ENCODE measurements at places on chromosomes 4 and X.

DNA sequence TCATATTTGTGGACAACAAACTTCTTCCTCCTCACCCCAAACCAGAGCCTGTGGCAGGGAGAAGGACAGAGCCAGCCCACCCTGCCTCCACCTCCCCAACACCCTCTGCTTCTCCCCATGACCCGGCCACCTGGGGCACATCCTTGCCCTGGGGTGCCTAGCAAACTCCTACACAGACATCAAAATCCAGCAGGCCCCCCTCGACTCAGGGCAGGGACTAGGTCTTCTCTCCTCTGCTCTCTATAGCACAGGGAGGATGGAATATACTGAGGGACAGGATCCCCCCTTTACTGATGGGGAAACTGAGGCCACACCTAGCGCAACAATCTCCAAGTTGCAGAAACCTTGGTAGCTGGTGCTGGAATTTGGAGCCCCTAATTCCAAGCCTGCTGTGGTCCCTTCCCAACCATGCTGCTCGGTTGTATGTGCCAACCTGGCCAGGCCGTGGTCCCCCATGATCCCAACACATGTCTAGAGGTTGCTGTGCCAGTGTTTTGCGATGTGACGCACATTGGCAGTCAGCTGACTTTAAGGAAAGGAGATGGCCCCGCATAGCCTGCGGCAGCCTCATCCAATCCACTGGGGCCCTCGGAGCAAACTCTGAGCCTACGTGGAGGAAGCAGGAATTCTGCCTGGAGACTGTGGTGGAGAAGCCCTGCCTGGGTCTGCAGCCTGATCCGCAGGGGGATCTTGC lies 53.9 kb upstream of the ADRA2C start:
- no peak for DNase-seq

DNA sequence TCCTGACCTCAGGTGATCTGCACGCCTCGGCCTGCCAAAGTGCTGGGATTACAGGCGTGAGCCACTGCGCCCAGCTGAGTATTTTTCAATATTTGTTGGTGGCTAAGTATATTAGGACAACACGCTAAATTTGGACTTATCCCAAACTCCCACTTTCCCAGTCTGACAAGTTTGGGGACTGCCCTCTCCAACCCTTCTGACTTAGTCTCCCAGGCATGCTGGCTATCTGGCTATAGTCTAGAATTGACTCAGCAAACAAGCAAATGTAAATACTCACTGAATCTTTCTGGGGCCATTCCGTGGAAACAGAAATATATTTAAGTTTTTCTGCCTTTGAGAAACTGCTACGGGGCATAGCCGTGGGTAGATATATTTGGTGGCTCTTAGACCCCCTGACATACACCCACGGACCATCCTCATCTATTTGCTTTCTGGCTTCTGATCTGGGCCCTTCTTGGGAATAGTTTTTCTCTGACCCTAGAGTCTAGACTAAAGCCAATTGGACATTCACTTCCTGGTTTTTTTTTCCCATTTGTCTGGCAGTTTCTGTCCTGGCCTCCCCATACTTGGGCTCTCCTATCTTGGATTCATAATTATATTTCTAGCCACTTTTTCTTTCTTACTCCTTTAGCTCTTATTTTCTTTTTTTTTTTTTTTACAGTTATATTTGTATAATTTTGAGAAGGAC lies 11.3 kb upstream of the DOCK11 start:
- DNase-seq = no peak

DNA sequence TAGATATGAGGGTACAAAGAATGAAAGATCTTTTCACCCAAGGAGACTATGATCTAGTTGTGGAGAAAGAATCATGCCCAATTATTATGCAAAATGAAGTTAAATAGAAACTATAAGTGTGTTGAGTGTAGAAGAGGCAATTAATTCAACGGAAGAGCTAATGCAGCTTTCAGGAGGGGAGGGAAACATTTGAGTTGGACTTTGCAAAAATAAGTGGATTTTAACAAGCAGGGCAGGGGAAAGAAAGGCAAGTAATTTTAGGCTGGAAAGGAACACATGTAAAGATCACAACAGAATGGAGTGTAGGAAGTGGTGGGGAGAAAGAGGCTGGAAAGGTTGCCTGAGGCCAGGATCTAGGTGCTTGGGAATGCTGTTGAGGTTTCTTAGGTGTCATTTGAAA lies 44.1 kb downstream of the KLHL15 start:
- no peak for DNase-seq

DNA sequence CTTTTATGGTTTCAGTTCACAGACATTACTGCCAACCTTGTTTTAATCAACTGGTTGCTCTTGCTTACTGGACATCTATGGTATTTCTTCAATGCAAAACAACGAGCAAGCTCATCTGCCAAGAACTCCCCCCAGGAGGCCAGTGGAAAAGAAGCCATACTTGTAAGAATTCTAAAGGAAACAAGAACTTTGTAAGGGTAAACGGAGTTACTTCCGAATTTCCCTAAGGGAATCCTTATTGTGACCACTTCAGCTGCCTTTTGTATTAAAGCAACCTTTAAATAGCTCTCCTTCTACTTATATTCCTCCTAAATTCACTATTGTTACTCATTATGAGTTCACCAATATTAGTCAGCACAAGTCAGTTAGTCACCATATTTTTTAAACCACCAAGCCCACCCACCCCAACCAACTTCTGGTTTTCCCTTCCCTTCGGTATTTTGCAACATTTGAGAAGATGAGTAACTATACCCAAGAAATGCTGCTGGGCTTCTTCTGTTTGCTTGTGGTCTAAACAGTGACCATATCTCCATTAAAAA lies 602.8 kb upstream of the DIPK2B start:
- no peak for DNase-seq

GRCh38 chr4:115687052-115687755 lies 573.8 kb upstream of the NDST4 start:
- no peak for DNase-seq

- no peak for DNase-seq
Measured at GRCh38 chr4:99762728-99763127, 53.9 kb upstream of the DAPP1 start.

DNA sequence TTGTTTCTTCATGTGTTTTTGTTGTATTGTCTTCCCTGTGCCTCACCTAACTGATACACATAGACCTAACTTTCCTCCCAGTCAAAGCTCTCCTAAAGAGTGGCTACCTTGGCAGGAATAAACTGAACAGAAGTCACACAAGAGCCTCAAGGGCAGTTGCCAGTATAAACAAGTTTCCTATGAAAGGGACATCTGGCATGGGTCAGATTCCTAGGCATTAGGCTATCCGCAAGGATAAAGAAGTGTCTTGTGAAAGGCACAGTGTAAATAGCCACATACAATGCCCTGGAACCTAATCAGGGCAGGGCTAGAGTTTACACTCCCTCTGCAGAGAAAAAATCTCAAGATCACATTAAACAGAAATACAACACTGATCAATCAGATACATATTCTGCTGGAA lies 220.8 kb downstream of the SPANXN3 start:
- DNase-seq = no peak

DNA sequence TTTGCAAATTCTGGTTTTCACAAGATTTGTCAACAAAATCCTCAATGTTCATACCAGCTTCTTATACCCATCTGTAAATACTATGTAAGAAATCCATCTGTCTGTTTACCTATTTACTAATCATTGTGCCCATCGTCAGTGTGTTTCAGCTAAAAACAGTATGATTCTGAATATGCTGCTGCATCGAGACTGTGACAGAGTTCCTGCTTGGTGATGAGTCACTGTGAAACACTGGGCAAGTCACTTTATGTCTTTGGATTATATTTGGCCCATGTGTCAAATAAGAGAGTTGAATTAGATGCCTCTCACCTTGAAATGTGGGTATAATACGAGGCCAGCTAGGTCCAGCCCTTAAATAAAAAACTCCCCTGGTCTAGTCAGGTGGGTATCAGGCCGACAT lies 79.3 kb downstream of the CBLL2 start:
- no peak for DNase-seq

GRCh38 chrX:135453381-135453780 lies 31.6 kb downstream of the SMIM10L2A start:
- DNase-seq = no peak

Data from stimulated activated CD8-positive, alpha-beta memory T cell treated with anti-CD3 and anti-CD28 coated beads, Interleukin-2, amount 100 ng/mL, for 1 hour (primary cell).